ENCODE measurements at places on chromosomes 16 and 17. TPM values are rescaled to one million over a fixed set of nuclear protein-coding genes. Genes with fewer than 3 reads are reported as not detected.

The FGF11 gene
- total RNA-seq, result 0.97 TPM

The RRN3 gene
- total RNA-seq, result 26.0 TPM

The PTX4 gene
- not detected for total RNA-seq

The RNF166 gene
- 54.0 TPM for total RNA-seq

The CBFB gene
- total RNA-seq, result 46.8 TPM

DNA sequence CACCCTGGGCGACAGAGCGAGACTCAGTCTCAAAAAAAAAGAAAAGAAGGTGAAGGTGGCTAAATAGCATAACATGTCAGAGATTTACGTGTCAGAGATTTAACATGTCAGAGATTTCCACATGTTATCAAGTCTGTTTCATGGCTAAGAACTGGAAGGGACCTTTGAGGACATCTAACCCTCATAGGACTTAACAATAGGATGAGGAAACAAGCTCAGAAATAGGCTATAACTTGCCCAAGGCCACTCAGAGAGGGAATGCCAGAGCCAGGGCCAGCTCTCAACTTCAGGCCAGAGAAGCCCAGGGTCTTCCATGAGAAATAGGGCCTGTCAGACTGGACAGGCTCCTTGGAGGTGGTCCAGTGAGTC lies 26.8 kb upstream of the ZNF629 start:
- peaks cover 18% of the 10 kb centered on the region for H3K4me1 ChIP-seq
- peak overlapping the region; percentile 71 for H3K27ac ChIP-seq
- no peaks in the 10 kb centered on the region for H3K36me3 ChIP-seq
- H3K4me3 ChIP-seq, result peak overlapping the region; percentile 51
- no peaks in the 10 kb centered on the region for H3K27me3 ChIP-seq
- no peak for DNase-seq

DNA sequence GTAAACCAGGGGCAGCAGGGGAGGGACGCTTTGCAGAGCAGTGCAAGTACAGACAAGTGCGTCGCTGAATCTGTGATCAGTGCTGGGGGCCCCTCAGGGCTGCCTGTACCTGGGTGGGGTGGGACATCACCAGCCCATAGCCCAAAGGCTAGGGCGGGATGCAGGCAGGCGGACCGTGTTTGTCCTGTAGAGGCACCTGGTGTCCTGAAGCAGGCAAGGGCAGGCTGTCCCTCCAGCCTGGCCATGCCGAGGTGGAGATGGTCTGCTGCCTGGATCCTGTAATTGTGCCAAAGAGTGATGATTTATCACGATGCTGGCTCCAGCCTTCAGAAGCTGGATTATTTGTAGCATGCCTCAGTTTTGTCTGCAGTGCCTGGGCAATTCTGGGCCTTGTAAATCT lies 137.9 kb upstream of the GSE1 start:
- H3K4me3 ChIP-seq, result no peak overlapping the region
- no peaks in the 10 kb centered on the region for H3K36me3 ChIP-seq
- DNase-seq, result no peak
- H3K27me3 ChIP-seq, result no peaks in the 10 kb centered on the region
- no peak overlapping the region for H3K27ac ChIP-seq

DNA sequence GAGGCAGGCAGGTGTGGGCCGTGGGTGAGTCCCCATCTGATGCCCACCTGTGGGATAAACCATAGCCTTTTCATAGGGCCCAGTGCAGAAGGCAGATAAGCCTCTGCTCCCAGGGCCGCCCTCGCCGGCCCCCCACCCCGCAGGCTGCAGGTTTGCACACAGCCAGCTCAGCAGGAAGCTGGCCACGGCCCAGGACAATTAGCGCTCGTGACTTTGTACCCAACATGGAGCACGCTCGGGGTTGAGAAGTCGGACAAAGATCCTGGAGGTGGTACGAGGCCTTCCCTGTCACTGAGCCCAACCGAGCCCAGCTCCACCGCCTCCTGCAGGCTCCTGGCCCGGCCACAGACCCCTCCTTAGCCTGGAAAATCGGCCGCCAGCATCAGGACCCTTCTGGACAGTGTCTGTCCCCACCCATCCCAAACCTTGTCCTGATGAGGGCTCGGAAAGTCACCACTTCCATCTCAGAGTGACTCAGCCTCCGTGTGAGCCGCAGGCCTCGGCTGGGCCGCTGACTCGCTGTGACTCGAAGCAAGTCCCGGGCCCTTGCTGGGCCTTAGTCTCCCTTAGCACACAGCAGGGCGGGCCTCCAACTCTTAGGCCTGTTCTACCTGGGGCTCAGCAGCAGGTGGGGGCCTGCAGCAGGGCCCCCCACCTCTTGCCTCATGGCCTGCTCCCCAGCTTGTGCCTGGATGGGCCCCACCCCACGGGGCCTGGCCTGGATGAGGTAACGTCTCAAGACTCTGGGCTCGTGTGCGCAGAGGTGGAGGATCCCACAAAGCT lies 22.7 kb downstream of the FAM83G start:
- H3K4me3 ChIP-seq, result no peak overlapping the region
- peaks cover 55% of the 10 kb centered on the region for H3K36me3 ChIP-seq
- H3K27me3 ChIP-seq, result no peaks in the 10 kb centered on the region
- no peaks in the 10 kb centered on the region for H3K4me1 ChIP-seq
- no peak overlapping the region for H3K27ac ChIP-seq
- DNase-seq, result peak; percentile 81

DNA sequence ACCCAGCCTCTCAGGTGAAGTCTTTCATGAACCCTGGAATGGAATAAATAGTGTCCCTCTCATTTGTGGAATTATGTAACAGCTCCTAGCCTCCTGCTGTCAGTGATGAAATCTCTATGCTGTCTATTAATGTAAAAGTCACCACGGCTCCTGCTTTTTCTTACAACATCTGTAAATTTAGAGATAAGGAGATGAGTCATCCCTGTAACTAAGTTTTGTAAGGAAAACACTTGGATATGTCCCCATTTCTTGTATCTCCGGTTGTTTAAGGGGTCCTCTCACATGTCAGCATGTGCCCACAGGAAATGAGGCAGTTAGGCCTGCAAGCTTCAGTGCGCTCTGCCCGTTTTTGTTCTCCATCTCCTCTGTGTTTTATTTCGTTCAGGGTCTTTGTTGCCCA lies 2.8 kb upstream of the NAT9 start:
- peaks cover 20% of the 10 kb centered on the region for H3K36me3 ChIP-seq
- H3K27me3 ChIP-seq, result no peaks in the 10 kb centered on the region
- no peak overlapping the region for H3K4me3 ChIP-seq
- DNase-seq, result no peak

DNA sequence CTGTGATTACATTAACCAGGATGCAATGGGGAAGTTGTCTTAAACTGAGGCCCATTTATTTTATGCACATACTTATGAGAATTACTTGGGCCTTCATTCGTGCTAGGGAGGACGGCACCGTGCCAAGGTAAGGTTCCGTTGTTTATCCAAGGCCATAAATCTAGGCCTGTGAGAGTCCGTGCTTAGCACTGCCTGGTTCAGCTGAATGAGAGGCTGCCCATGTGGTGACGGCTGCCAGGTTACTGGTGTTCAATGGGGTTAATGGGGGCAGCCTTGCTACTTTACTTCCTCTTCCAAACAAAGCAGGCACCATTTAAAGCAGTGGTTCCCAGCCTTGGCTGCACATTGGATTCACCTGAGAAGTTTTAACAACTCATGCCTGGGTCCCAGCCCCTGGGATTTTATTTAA lies 135.1 kb upstream of the NOL11 start:
- no peaks in the 10 kb centered on the region for H3K4me1 ChIP-seq
- no peak overlapping the region for H3K4me3 ChIP-seq
- H3K27me3 ChIP-seq, result no peaks in the 10 kb centered on the region
- DNase-seq, result no peak

DNA sequence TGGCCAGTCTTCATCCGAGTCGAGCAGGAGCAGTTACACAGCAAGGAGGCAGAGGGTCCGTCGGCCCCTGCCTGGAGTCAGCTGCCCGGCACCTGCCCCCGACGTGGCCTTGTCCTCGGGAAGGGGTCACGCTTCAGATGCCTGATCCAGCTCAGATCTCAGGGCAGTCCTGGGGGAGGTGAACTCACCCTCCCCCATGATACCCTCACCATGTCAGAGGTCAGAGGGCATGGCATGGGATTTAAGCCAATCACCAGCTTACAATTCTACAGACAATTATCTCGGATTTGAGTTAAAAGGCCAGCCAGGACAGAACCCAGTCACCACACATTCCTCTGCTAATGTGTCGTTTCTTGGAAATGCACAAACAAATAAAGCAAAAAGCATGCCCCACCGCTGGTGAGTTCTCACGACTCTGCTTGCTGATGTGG lies 211.3 kb downstream of the FOXL1 start:
- no peak for DNase-seq
- no peak overlapping the region for H3K4me3 ChIP-seq
- H3K4me1 ChIP-seq, result no peaks in the 10 kb centered on the region
- H3K27me3 ChIP-seq, result no peaks in the 10 kb centered on the region
- no peak overlapping the region for H3K27ac ChIP-seq
- no peaks in the 10 kb centered on the region for H3K36me3 ChIP-seq

DNA sequence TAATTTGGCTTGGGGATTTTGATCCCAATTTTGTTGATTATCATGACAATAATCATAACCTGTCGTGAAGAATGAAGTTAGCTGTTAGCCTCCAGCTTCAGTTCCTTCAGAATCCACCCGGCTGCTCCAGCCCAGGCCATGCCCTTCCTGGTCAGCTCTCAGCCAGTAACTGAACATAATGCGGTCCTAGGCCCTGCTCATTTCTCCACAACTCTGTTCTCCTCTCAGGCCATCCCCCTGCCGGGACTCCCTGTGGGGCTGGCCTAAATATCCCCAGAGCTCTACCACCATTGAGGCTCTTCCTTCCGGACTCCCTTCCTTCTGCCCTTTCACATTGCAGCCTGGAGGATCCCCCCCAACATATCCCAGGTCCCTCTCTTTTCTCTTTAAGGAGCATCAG lies 833.4 kb upstream of the GOT2 start:
- no peaks in the 10 kb centered on the region for H3K36me3 ChIP-seq
- H3K27me3 ChIP-seq, result no peaks in the 10 kb centered on the region

DNA sequence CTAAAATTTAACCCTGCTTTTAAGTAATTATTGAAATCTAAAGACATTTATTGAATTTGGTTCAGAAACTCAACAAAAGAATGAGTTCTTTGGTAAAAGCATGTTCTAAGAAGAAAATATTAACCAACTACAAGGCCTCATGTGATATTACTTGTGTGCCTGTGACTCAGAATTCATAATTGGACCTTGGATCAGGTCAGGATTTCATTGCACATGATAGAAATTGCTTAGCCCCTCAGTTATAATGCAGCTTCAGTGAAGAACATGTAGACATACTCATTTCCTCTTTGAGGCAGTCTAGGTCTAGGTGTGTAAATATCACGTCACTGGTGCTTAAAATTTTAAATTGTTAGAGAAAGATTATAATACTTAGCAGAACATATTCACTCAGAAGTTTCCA lies 410.0 kb upstream of the SOX9 start:
- no peak for DNase-seq
- no peak overlapping the region for H3K4me3 ChIP-seq
- H3K36me3 ChIP-seq, result no peaks in the 10 kb centered on the region
- no peaks in the 10 kb centered on the region for H3K27me3 ChIP-seq

GRCh38 chr17:36736201-36737156 lies 135.1 kb downstream of the MRM1 start:
- DNase-seq, result no peak
- H3K4me3 ChIP-seq, result no peak overlapping the region
- H3K27me3 ChIP-seq, result peaks cover 48% of the 10 kb centered on the region
- no peak overlapping the region for H3K27ac ChIP-seq
- no peaks in the 10 kb centered on the region for H3K4me1 ChIP-seq

- H3K4me3 ChIP-seq, result no peak overlapping the region
- no peaks in the 10 kb centered on the region for H3K36me3 ChIP-seq
- no peaks in the 10 kb centered on the region for H3K4me1 ChIP-seq
- no peak for DNase-seq
These were observed 20.7 kb downstream of the DNAH9 start for GRCh38 chr17:11618861-11619566.

DNA sequence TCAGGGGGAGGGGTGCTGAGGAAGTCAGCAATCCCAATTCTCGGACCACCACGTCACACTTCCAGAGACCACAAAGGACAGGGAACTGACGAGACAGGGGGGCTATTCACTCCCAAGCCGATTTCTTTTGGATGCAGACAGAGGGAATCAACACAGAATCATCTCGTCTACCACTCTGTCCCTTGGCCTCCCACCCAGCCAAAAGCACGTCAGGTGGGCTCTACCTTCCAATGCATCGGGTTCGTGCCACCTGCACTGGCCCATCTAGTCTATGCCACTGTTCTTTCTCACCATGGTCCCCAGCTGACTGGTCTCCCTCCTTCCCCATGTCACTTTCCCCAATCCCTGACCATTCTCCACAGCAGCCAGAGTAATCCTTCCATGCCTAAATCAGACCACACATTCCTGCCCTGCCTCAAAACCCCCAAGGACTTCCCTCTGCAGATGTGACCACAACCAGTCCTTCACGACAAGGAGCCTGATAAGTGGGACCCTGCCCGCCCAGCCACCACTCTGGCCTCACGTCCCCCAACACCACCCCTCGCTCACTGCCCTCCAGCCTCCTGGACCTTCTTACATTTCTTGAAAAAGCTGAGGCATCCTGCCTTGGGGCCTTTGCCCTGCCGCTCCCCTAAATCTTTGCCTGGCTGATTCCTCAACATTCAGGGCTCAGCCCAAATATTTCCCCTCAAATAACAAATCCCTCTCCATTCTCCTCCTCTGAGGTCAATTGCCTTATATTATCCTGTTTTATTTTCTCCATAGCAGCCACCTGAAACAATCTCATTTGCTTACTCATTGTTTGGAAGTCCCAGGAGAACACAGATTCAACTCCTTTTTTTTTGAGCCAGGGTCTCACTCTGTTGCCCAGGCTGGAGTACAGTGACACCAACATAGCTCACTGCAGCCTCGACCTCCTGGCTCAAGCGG lies 70.4 kb downstream of the IL21R start:
- no peaks in the 10 kb centered on the region for H3K4me1 ChIP-seq
- H3K4me3 ChIP-seq, result no peak overlapping the region
- H3K27ac ChIP-seq, result no peak overlapping the region
- peaks cover 100% of the 10 kb centered on the region for H3K36me3 ChIP-seq

GRCh38 chr16:66486199-66486772 lies 59.2 kb downstream of the BEAN1 start:
- no peaks in the 10 kb centered on the region for H3K36me3 ChIP-seq
- H3K27ac ChIP-seq, result peak overlapping the region; percentile 42
- no peak for DNase-seq
- no peak overlapping the region for H3K4me3 ChIP-seq
- H3K4me1 ChIP-seq, result peaks cover 9% of the 10 kb centered on the region
- H3K27me3 ChIP-seq, result no peaks in the 10 kb centered on the region

- H3K36me3 ChIP-seq, result no peaks in the 10 kb centered on the region
- no peak overlapping the region for H3K4me3 ChIP-seq
- H3K27me3 ChIP-seq, result no peaks in the 10 kb centered on the region
- DNase-seq, result no peak
These were observed 61.2 kb downstream of the USP31 start for GRCh38 chr16:23088018-23088417.

DNA sequence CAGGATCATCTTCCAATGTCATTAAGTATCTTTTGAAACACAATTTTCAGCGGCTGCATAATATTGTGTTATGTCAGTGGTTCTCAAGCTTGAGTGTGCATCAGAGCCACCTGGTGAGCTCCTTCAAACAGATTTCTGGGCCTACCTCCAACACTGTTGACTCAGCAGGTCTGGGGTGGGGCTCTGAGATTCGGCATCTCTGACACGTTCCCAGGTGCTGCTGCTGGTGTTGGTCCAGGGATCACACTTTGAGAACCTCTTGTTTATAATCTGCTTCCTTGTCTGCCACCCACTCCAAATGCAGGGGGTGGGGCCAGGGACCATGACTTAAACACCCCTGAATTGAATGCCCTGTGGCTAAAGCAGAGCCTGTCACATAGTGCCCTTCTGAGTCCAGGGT lies 73.8 kb upstream of the HNF1B start:
- no peak overlapping the region for H3K27ac ChIP-seq
- H3K27me3 ChIP-seq, result no peaks in the 10 kb centered on the region
- no peaks in the 10 kb centered on the region for H3K36me3 ChIP-seq
- H3K4me1 ChIP-seq, result no peaks in the 10 kb centered on the region
- H3K4me3 ChIP-seq, result no peak overlapping the region
- peak; percentile 69 for DNase-seq
